ENCODE measurements at places on chromosomes 7 and 10. TPM values are rescaled to one million over a fixed set of nuclear protein-coding genes. Genes with fewer than 3 reads are reported as not detected.

The ARMC3 gene
- total RNA-seq, result under 0.01 TPM

The ANKRD7 gene
- 1.8 TPM for total RNA-seq

The ACTR3C gene
- total RNA-seq, result 1.8 TPM

The HPS1 gene
- 61.9 TPM for total RNA-seq

The TAF3 gene
- 2.2 TPM for total RNA-seq

The CYP26C1 gene
- under 0.01 TPM for total RNA-seq

The PLXDC2 gene
- 86.9 TPM for total RNA-seq

The AFAP1L2 gene
- total RNA-seq, result not detected

Measured in osteoblast (primary cell).